ENCODE measurements at places on chromosomes 16 and 17. TPM values are rescaled to one million over a fixed set of nuclear protein-coding genes. Genes with fewer than 3 reads are reported as not detected.

DNA sequence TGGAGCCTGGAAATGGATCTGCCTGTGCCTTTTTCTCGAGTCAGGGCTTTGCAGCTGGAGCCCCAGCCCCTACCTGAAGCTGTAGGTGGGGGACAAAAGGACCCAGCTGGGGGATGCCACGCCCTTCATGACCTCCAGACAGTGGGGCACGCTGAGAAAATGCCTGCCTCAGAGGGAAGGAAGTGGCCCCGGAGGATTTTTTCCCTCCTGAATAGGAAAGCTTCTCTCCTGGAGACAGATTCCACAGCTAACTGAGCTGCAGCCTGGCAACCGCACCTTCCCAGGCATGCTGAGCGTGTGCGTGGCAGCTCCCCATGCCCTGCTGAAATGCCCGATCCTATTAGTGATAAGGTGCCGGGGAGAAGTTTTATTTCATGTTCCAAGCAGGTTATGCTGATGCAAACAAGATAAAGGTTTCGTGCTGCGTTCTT lies 58.0 kb downstream of the AIPL1 start:
- no peak for DNase-seq
- H3K4me3 ChIP-seq: no peak overlapping the region
- no peaks in the 10 kb centered on the region for H3K36me3 ChIP-seq
- no peaks in the 10 kb centered on the region for H3K4me1 ChIP-seq
- H3K27me3 ChIP-seq: no peaks in the 10 kb centered on the region

GRCh38 chr16:12145918-12146317 lies 169.4 kb downstream of the SNX29 start:
- no peak overlapping the region for H3K4me3 ChIP-seq
- no peak overlapping the region for H3K27ac ChIP-seq
- DNase-seq: no peak
- H3K4me1 ChIP-seq: no peaks in the 10 kb centered on the region

GRCh38 chr17:69018022-69018615 lies 42.6 kb downstream of the ABCA9 start:
- H3K4me3 ChIP-seq: no peak overlapping the region
- peak overlapping the region; percentile 44 for H3K27ac ChIP-seq
- DNase-seq: no peak
- no peaks in the 10 kb centered on the region for H3K4me1 ChIP-seq

DNA sequence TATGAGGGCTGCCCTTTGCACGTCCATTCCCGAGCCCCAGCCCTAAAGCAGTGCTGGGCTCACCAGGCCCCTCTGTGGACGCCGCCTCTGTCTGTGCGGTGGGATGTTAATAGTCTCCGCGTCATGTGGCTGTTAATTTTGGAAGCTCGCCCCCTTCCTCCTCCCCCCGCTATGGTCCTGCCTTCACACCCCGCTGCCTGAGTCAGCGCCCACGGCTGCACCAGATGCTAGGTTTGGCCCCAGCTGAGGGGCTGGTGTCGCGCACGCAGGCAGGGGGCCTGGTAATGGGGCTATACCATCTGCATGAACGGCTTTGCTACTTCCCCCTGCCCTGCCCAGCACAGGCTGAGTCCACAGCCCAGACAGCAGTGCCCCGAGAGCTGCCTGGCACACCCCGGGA lies 4.1 kb upstream of the SSTR5 start:
- no peak overlapping the region for H3K27ac ChIP-seq
- no peak for DNase-seq
- H3K4me1 ChIP-seq: no peaks in the 10 kb centered on the region

GRCh38 chr16:13906168-13907089 lies 13.5 kb upstream of the ERCC4 start:
- no peak overlapping the region for H3K27ac ChIP-seq
- DNase-seq: no peak
- peaks cover 21% of the 10 kb centered on the region for H3K4me1 ChIP-seq
- no peak overlapping the region for H3K4me3 ChIP-seq
- H3K27me3 ChIP-seq: no peaks in the 10 kb centered on the region

DNA sequence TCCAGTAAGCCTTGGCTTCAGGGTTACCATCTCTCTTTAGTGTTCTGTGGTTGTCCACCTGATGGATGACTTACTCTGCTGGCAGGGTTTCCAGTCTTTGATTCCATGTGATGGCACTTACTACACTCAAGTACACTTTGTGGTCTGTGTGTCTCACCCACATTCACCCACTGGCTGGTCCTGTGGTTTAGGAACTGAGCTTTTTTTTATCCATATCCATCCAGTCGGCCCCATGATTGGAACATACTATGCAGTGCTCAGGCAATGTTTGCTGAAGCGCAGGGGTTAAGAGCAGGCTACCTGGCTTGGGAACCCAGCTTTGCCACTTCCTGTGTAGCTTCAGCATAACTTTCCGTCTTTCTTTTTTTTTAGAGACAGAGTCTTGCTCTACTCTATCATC lies 2.8 kb upstream of the FUS start:
- H3K36me3 ChIP-seq: no peaks in the 10 kb centered on the region
- no peaks in the 10 kb centered on the region for H3K4me1 ChIP-seq
- no peak overlapping the region for H3K4me3 ChIP-seq
- no peaks in the 10 kb centered on the region for H3K27me3 ChIP-seq
- no peak for DNase-seq

DNA sequence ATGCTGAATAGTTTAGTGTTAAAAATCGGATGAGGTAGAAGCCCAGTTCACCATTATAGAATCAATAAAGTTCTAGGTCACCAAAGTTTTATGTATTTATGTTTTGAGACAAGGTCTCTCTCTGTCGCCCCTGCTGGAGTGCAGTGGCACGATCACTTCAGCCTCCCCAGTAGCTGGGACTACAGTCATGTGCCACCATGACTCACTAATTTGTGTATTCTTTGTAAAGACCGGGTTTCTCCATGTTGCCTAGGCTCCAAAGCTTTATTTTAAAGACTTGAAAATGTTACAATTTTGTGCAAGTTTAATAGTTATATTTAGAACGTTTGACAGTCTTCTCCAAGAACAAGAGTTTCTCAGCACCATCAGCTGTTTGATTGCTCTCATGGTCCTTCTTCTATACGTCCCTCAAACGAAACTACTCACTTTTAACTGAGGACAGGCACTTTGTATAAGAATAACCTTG lies 32.1 kb downstream of the NDE1 start:
- no peaks in the 10 kb centered on the region for H3K27me3 ChIP-seq
- no peak overlapping the region for H3K4me3 ChIP-seq
- no peak for DNase-seq
- peaks cover 14% of the 10 kb centered on the region for H3K36me3 ChIP-seq
- no peak overlapping the region for H3K27ac ChIP-seq

GRCh38 chr17:75842963-75843576 lies 1.1 kb downstream of the UNC13D start:
- H3K27ac ChIP-seq: peak overlapping the region; percentile 75
- peaks cover 7% of the 10 kb centered on the region for H3K4me1 ChIP-seq

GRCh38 chr16:27273670-27274423 lies 5.3 kb upstream of the NSMCE1 start:
- no peaks in the 10 kb centered on the region for H3K36me3 ChIP-seq
- no peak overlapping the region for H3K27ac ChIP-seq
- H3K4me1 ChIP-seq: peaks cover 5% of the 10 kb centered on the region
- H3K4me3 ChIP-seq: no peak overlapping the region
- no peak for DNase-seq
- H3K27me3 ChIP-seq: no peaks in the 10 kb centered on the region

DNA sequence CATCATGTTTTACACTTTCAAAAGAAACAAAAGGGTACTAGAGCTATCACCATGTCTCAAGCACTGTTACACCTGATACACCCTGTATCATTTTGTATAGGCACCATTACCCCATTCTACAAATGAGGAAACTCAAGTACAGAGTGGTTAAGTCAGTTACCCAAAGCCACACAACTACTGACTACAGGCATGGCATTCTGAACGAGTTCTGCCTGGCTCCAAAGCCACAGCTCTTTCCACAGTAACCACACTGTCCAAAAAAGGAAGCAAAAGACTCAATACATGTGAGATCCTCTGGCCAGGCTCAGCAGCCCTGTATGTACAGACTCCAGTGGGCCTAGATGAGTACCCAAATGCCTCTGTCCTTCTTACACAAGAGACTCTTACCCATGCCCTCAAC lies 4.7 kb downstream of the DYNC1LI2 start:
- peaks cover 23% of the 10 kb centered on the region for H3K4me1 ChIP-seq
- DNase-seq: no peak
- H3K27ac ChIP-seq: no peak overlapping the region
- H3K27me3 ChIP-seq: no peaks in the 10 kb centered on the region
- H3K36me3 ChIP-seq: peaks cover 20% of the 10 kb centered on the region

- no peaks in the 10 kb centered on the region for H3K4me1 ChIP-seq
- no peak for DNase-seq
- no peaks in the 10 kb centered on the region for H3K27me3 ChIP-seq
- no peak overlapping the region for H3K27ac ChIP-seq
- no peaks in the 10 kb centered on the region for H3K36me3 ChIP-seq
These were observed 226.1 kb upstream of the N4BP1 start for GRCh38 chr16:48836067-48836466.

The PRSS27 gene
- total RNA-seq: 0.13 TPM

The KIF18B gene
- total RNA-seq: 0.25 TPM

The ZNF213 gene
- 1.7 TPM for total RNA-seq

The BFAR gene
- total RNA-seq: 21.9 TPM

The ODAD4 gene
- not detected for total RNA-seq

Data from right lobe of liver (tissue), 6 donors.